NCI-H1436 treated with DMSO at 0.1 percent for 48 hours (cell line): ENCODE measurements at places on chromosomes 13 and 19.

- no peak for DNase-seq
Measured at GRCh38 chr13:110869805-110870706, 44.8 kb downstream of the ANKRD10 start.

DNA sequence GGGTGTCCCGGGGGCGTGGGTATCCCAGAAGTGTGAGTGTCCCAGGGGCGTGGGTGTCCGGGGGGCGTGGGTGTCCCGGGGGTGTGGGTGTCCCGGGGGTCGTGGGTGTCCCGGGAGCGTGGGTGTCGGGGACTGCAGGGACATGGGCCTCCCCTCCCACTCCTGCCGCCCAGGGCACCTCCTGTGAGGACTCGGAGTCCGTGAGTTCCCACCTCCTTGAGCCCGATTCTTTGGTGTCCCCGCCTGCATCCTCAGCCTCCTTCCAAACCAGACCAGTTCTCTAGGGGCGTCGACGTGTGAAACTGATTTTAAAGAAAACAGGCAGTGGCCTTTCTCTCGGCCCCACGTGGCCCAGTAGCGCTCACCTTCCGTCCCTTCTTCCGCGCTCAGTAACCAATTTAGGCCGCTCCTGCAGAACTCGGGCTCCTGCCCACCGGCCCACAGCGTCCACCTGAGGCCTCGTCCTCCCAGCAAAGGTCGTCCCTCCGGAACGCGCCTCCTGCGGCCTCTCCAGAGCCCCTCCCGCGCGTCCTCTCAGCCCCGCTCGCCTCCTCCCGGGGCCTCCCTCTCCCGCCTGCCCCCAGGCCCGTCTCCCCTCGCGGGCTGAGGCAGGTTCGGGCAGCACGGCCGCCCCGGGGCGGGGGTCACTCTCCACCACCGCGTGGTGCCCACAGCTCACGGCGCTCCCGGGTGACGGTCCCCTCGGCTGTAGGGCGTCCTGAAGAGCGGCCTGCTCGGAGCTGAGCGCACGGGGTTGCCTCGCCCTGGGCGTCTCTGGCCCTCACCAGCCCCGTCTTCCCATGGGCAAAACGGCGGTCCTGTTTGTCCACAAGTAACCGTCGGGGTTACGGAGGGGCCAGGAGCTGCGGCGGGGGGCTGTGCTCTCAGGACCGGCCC lies 3.8 kb downstream of the F7 start:
- no peak for DNase-seq

- DNase-seq, result no peak
Measured at GRCh38 chr19:55649268-55650125, 1.5 kb downstream of the CCDC106 start.

- no peak for DNase-seq
Measured at GRCh38 chr19:48006762-48007161, 12.3 kb downstream of the ELSPBP1 start.

- DNase-seq, result no peak
Measured at GRCh38 chr13:112074139-112074865, 7.4 kb downstream of the SOX1 start.

GRCh38 chr13:75995966-75996365 lies 359.8 kb downstream of the LMO7 start:
- DNase-seq, result no peak

- no peak for DNase-seq
Measured at GRCh38 chr13:109672545-109672944, 113.8 kb downstream of the IRS2 start.

GRCh38 chr19:7674010-7675005 lies 2.6 kb upstream of the MCEMP1 start:
- no peak for DNase-seq

DNA sequence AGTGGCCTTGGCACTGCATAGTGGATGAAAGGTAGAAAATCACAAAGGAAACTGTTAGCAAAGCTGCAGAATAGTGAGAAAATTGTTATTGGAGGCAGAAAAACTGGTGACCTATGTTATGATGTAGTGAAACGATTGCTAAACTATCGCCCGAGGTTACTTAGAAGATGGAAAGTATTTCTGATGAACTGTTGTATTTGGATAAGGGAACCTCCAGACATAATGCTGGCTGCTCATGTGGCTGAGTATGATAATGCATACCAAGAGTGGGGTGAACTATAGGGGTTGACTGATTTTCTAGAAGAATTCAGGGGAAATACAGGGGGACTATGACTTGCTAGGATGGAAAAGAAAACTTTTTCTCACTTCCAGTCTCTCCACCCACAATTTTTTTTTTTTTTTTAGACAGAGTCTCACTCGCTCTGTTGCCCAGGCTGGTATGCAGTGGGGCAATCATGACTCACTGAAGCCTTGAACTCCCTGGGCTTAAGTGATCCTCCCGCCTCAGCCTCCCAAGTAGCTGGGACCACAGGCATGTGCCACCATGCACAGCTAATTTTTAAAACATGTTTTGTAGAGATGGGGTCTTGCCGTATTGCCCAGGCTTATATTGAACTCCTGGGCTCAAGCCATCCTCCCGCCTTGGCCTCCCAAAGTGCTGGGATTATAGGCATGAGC lies 4.4 kb upstream of the EID2 start:
- DNase-seq, result no peak

DNA sequence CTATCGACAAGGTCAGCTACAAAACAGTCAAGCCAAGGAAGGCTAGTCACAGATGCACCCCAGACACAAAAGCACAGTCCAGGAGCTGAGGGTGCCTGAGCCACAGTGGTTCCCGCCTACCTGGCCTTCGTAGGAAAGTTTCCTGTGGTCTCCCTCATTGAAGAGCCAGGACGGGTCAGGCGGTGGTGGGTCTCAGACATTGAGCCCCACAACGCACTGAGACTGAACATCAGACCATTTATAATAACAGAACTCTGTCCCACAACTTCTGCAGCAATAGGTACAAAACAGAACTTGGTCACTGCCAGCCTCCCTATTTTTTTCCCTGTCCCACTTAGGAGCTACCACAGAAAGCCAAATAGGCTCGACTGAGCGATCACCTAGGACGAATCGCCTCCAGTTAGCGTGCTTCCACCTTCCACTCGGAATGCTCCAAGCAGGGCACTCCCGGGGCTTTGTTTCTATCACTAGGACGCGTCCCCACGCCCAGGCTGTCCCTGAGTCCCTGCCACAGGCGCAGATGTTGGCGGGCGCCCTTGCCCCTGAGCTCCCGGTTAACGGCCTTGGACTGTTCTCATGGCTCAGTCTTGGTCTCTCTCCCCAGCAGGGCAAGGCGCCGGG lies 640 bp upstream of the ZNF544 start:
- DNase-seq, result no peak

DNA sequence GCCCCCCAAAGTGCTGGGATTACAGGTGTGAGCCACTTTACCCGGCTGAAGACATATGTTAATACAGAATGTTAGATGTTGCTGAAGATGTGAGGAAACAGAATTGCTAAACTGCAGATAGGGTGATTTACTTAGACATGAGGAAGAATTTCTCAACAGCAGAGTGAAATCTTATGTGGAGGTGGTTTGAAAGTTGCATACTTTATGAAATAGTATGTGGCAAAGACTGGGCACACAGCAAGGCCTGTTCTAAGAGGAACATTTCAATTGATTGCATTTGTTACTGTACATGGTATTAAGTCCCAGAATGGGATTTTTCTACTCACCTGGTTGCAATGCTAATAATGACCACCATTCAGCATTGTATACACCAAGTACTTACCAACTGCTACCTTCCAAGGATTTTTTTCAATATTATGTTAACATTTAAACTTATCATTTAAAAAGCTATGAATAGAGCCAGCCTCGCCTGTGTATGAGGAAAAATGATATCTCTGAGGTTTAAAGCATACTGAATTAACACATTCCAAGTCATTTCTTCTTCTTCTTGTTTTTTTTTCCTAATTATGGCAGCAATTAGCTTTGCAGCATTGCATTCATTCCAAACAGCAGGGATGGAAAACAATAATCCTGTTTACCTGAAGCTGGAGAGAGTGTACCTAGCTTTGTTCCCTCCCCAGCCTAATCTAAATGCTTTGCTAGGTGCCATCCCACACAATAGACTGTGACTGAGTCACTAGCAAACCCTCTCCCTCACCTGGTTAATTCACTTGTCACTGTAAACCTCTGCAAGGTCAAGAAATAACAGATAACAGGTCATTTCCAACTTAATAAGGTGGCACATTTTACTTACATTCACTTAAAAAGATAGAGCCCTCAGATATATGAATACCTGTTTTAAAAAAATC lies 19.4 kb upstream of the KLF5 start:
- no peak for DNase-seq

GRCh38 chr13:98650396-98651107 lies 73.6 kb upstream of the STK24 start:
- DNase-seq, result no peak

DNA sequence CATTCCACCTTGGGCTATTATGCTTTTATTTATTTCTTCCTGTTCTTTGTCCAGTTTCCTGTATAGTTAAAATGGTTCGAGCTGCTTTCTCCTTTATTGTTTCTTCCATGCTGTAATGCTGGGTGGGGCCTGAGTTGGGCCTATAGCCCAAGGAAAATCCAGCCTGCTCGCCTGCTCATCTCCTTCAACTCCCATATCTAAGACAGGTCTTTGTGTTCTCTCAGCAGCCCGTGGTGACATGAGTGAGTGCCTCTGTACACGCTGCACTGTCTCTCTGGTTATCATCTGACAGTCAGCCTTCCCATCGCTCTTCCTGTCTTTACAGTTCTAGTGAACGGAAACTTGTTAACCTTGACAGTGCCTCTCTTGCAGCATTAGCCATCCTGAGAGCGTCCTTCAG lies 221.9 kb upstream of the SLC10A2 start:
- no peak for DNase-seq

DNA sequence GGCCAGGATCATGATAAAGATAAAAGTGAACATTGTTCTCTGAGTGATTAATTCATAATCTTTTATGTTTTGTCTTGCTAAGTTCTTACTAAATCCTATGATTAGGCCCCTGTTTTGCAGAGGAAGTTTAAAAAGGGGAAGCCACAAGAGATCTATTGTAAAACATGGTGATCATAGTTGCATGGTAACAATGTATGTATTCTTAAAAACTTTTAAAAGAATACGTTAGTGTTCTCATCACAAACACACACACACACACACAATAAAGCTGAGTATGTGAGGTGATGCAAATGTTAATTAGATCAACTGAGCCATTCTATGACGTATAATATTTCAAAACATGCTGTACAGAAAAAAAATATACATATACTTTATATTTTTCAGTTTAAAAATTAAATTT lies 51.2 kb downstream of the MBD3L2B start:
- no peak for DNase-seq

GRCh38 chr13:26025196-26025595 lies 26.6 kb downstream of the SHISA2 start:
- DNase-seq, result no peak

DNA sequence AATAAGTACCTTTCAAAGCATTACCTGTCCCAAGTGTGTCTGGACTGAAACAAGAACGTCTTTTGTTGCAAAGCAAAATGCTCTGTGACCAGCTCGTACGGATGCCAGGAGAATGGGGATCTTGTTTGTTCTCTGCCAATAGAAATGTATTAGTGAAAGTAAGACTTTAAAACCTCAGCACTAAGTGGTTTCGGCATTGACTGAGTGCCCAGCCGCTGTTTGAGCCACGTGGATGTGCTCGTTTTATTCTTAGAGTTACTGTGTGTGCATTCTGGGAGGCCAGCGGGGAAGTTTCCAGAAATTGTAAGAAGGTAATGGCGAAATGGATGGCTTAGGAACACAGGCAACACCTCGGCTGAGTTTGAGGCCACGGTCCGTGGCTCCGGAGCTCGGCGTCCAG lies 117.1 kb upstream of the USP29 start:
- DNase-seq, result no peak

GRCh38 chr19:13843104-13843921 lies 33.6 kb upstream of the NANOS3 start:
- DNase-seq, result no peak

DNA sequence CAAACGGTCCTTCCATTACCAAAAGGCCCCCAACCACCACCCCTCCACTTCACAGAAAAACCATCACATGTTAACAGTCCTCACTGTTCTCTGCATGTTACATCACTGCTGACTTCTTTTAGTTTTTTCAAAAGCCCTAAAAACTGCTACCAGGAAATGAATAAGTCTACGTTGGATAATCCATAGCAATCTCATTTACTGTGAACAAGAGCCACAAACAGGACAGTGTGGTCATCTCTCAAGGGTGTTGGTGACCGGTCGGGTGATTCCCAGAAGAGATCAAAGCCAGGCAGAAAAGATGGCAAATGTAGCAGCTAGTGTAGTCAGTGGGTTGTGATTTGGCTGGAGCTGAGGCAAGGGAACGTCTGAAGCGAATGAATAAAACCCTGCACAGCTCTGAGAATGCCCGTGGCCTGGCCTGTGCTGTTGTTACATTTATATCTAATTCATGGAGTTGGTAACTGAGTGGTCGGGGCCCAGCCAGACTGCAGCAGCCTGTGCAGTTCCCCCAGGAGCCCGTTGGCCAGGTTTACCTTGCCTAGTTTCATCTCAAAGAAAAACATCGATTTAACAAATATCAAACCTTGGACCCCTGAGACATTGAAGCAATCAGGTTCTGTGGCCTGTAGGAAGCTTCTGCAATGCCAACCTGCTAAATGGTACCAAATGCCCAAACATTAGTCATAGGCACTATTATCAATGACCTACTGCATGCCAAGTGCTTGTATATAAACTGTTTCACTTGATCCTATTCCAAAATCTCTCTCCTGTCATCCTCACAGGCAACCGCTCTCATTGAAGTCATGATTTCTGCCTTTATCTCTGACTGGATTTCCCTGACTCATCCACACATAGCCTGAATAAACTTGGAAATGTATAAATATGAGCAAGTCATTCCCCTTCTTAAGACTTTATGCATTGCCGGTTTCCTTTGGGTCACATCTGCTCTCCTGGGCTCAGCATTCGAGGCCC lies 153.8 kb upstream of the SERP2 start:
- DNase-seq, result no peak

DNA sequence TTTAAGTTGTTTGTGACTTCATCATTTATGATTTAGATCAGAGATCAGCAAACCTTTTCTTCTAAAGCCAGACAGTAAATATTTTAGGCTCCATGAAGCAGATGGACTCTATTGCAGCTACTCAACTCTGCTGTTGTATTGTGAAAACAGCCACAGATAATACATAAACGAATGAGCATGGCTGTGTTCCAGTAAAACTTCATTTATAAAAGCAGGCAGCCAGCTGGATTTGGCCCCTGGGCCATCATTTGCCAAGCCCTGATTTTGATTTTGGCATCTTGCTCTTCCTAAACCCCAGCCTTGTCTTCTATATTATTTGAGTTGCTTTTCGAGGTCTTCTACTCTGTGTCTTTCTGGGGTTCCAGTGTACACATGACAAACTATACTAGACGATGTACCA lies 41.3 kb downstream of the RNASEH2B start:
- no peak for DNase-seq

DNA sequence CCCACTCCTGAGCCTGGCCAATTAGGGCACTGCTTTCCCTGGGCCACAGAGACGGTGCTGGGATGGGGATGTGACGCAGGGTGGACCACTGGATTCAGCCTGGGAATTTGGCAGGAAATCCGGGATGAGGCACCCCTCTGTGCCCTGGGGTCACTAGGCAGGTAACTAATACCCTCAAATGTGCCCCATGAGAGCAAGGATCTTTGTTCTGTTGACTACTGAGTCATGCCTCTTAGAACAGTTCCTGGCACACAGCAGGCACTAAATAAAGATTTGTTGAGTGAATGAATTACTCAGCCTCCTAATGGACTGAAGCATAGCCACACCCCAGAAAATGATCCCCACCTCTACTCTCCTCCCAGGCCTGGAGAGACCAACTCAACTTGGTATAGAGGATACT lies 15.9 kb downstream of the OPA3 start:
- no peak for DNase-seq
